ENCODE measurements at places on chromosomes 16 and 17.

DNA sequence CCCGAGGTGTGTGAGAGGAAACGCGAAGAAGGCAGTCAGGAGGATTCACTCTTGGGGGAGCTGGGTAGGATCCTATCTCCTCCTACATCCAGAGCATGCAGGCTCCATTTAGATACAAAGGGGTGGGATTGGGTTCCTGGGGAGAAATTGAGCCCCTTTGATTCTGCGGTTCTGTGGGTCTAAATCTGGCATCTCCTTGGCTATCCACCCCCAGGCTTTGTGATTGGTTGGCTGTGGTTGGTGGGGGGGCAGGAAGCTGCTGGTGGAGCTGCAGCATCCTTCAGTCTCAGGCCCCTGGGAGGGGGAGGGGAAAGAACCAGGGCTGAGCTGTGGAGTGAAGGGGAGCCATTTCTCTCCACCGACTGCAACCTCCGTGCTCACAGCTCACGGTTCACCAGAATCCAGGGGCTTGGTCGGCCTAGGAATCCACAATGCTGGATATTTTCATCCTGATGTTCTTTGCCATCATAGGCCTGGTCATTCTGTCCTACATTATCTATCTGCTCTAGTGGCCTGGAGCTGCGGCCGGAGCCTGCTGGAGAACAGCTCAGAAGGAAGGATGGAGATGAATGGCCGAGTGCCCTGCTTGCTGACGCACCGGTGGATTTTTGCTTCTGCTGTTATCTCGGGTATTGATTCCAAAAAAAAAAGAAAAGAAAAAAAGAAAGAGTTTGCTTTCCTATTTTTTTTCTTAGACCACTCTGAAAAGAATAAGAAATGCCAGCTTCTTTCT, at the start of gene LASP1NB:
Gene LASP1NB (plus strand): TSS at position 352 of the 733 bp plus-strand sequence.
- DNase-seq, result no peak

- no peak for DNase-seq
Measured at GRCh38 chr17:45814622-45815606, 29.8 kb upstream of the SPPL2C start.

GRCh38 chr16:51146256-51146924, 4.7 kb downstream of the SALL1 start:
- no peak for DNase-seq

GRCh38 chr17:36727052-36727451, 125.7 kb downstream of the MRM1 start:
- no peak for DNase-seq

- no peak for DNase-seq
Measured at GRCh38 chr17:1484676-1485422, 7.6 kb downstream of the MYO1C start.

- DNase-seq, result no peak
Measured at GRCh38 chr17:35486920-35487732, 38.6 kb upstream of the SLFN13 start.

- DNase-seq, result no peak
Measured at GRCh38 chr17:63439687-63440086, 6.4 kb downstream of the CYB561 start.

GRCh38 chr16:9964426-9964825, 217.8 kb downstream of the GRIN2A start:
- DNase-seq, result no peak

DNA sequence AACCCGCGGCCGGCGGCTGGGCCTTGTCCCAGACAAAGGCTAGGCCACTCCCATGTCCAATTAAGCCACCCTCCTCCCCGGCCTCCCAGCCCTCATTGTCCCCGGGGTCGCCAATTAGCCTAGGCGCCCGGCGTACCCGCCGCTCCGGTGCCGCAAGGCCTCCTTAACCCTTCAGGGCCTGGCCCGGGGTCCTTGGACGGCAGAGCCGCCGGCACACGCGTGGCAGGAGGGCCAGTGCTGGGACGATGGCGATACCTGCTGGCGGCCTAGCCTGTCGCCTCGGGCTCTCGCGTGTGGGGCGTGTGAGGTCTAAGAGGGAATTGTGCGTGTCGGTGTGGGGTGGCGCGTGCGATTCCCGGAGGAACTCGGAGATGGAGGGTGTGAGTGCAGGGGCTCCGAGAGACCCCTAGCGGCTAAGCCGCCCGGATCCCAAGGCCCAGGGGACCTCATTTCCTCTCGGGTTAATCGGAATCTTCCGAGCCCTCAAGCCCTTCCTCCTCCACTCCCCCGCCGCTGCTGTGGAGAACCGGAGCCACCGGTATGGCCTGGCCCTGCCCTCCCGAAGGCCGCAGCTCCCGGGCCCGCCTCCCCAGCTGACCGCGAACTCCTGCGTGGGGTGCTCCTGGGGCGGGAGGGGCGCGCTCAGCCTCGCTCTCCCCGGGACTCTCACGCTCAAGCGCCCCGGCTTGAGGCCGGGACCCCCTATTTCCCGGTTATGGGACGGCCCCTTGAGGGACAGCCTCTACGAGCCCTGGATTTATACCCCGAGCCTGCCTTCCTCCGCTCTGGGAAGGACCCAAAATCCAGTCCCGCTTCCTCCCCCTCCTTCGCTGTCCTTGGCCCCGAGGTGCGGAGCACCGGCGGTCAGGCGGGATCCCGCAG, 11.9 kb downstream of the TBX2 start:
- no peak for DNase-seq

- DNase-seq, result no peak
Measured at GRCh38 chr16:52548261-52549010, 1.5 kb upstream of the TOX3 start.

DNA sequence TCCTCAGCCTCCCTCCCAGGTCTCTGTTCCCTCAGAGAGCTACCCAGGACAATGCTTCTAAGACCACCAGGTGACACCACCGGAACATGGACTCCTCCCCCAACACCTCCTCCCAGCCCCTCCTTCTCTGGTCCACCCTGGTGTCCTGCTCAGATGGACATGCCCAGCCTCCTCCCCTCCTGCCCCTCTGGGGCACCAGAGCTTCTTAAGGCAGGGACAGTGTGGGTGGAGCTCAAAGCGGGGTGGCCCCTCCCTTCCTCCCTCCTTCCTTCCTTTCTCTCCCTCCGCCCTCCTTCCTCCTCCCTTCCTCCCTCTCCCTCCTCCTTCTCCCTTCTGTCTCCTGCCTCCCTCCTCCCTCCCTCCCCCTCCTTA, 22.7 kb downstream of the TRPV3 start:
- DNase-seq, result no peak

GRCh38 chr16:85395207-85395912, 217.8 kb upstream of the GSE1 start:
- DNase-seq, result no peak

DNA sequence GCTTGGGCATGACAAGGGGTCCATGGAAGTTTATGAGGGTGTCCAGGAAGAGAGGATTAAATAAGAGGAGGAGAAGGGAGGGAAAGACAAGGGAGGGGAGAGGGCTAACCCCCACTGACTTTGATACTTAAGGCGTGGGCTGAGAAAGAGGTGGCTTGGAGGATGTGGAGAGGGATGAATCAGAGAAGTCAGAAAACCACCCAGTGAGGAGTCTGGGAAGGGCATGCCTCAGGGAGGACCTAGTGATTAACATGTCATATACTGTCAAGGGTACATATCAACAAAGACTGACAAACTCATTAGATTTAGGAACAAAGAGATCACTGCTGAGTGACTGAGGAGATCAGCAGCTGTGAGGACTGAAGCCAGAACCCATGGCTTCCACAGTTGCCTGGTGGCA, 145.4 kb downstream of the IRX5 start:
- DNase-seq, result no peak

GRCh38 chr17:48612854-48613691, 2.0 kb downstream of the HOXB8 start:
- DNase-seq, result no peak

- DNase-seq, result no peak
Measured at GRCh38 chr16:49274591-49274990, 7.0 kb downstream of the CBLN1 start.

GRCh38 chr16:22027633-22028032, 19.7 kb downstream of the MOSMO start:
- DNase-seq, result no peak

GRCh38 chr17:64635647-64636305, 26.3 kb downstream of the SMURF2 start:
- DNase-seq, result no peak

- DNase-seq, result no peak
Measured at GRCh38 chr16:83842756-83843507, 35.2 kb downstream of the HSBP1 start.

GRCh38 chr16:88505405-88506082, 52.5 kb downstream of the ZFPM1 start:
- no peak for DNase-seq

- no peak for DNase-seq
Measured at GRCh38 chr16:4344983-4345835, 5.9 kb downstream of the PAM16 start.

GRCh38 chr16:57946181-57946801, 24.6 kb downstream of the CNGB1 start:
- no peak for DNase-seq

- no peak for DNase-seq
Measured at GRCh38 chr17:63917646-63918045, 993 bp downstream of the GH1 start.

GRCh38 chr17:54736573-54736972, 164.1 kb upstream of the TOM1L1 start:
- DNase-seq, result no peak

- no peak for DNase-seq
Measured at GRCh38 chr17:18124345-18125126, 16.0 kb downstream of the MYO15A start.

DNA sequence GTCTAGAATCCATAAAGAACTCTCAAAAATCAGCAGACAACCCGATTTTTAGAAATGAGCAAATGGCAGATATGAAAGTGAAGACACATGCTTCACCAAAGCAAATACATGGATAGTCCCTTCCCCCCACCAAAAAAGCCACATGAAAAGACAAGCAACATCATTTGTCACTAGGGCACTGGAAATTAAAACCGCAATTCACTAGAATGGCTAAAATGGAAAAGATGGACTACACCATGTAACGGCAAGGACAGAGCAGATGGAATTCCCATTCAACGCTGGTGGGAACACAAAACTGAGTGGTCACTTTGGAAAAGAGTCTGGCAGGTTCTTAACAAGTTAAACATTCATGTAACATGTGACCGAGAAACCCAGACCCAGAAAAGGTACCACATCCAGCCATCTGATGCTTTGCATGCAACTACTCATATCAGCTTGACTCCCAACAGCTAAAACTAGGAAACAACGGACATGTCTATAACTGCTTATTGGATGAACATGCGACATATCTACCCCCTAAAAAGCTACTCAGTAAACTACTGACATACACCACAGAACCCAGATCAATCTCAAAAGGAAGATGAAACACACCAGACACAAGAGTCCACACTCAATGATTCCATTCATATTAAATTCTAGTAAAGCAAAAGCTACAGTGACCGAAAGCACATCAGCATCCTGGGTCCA, 132.6 kb downstream of the ZNF778 start:
- no peak for DNase-seq

DNA sequence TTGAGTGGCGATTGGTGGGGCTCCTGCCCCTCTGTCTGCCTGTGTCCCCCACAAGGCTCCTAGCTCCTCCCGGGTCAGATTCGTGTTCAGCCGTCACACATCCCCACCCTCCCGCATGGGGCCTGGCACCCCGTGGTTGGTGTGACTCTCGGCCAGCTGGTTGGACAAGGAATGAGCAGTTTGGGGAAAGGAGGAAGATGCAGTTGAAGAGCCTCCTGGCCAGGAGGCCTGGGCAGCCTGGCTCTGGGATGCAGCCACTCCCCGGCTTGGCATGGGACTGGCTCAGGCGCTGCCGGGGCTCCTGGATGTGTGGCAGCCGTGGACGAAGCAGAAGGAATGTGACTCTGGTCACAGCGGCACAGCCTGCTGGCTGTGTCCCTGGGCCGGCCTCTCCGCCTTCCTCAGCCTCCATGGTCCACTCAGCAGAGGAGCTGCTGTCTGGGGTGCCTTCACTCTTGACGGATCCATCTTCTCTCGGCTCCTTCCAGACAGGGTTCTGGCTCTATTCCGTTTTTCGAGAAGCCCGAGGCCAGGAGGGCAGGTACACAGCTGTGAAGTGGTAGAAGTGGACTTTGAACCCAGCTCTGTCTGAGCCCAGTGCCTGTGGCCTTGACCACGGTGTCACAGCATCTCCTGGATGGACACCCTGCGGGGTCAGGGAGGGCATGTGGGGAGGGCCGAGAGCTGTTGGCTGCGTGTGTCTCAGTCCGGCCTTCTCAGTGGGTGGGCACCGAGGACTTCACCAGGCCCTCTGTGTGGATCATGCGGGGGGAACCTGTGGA, 2.1 kb downstream of the TRAF7 start:
- no peak for DNase-seq

GRCh38 chr17:35046740-35047283, 16.7 kb downstream of the RFFL start:
- no peak for DNase-seq

- no peak for DNase-seq
Measured at GRCh38 chr16:54484700-54485099, 198.1 kb upstream of the IRX3 start.

- no peak for DNase-seq
Measured at GRCh38 chr16:67423611-67424260, 7.2 kb upstream of the HSD11B2 start.

- no peak for DNase-seq
Measured at GRCh38 chr17:613725-614124, 100.9 kb downstream of the VPS53 start.

DNA sequence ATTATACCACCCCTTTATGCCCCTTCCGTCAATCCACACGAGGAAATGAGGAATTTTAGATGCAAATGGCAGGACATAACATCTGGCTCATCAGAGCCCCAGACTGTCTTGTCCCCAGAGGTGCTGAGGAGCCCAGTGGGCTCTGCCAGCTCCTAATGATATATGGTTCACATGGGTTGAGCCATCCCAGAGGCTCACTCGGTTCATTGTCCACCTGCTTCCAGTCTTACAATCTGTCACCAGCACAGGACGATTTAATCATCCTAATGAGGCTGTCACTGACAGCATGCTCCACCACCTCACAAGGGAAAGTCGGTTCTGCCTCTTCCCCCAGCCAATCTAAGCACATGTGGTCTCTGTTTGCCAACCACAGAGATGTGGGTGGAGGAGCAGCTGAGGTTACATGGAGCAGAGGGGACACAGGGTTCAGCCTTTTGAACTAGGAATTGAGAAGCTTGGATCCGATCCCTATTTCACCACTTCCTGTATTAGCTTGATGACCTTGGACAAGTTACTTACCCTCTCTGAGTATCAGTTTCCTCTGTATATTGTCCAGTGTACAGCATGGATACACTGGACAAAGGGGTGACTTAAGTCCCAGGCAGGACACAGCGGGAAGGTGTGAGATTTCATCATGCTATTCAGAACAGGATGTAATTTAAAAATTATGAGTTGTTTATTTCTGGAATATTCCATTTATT, 27.0 kb upstream of the DHX8 start:
- no peak for DNase-seq

DNA sequence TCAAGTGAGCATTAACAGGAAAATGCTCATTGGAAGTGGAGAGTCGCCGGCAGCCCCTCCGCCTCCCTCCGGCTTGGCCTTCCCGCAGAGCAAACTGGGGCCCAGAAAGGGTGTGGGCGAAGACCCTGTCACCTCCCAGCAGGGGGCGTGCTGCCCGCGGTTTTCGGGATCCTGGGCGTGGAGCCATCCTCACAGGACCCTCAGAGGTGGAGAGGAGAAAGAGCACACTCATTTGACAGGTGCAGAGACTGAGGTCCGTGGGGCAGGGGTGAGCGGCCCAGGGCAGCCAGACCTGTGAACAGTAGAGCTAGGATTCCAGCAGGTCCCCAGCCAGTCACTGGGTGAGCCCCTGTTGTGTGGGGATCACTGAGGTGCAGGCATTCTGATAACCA, 1002.9 kb downstream of the KCNJ18 start:
- no peak for DNase-seq

All from iPS DF 19.7 (cell line).